ENCODE measurements at places on chromosomes 7 and 10. TPM values are rescaled to one million over a fixed set of nuclear protein-coding genes. Genes with fewer than 3 reads are reported as not detected.

CTAGE6 gene
- 0.18 TPM for total RNA-seq

GIMAP7 gene
- total RNA-seq: not detected

TEX36 gene
- total RNA-seq: not detected

DLG5 gene
- 12.7 TPM for total RNA-seq

KCNMA1 gene
- 25.6 TPM for total RNA-seq

- DNase-seq: peak; percentile 98
Measured at GRCh38 chr10:91613411-91614187, 19.3 kb downstream of the PPP1R3C start.

DNA sequence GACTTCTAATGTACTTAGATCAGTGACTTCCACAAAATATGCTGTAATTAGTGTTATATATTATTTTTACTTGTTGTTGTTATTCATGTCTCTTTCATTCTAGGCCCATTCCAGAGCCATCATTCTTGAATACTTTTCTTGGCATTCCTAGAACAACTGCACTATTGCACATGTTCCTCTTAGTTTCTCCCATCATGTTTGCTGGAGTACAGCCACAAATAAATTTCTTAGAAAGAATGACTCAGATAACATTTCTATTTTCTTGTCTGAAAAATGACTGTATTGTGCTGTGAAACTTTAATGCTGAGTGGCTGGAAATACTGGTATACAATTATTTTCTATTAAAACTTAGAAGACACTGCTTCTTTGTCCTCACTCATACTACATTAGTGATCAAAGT is 651.0 kb upstream of the STEAP1 start:
- DNase-seq: no peak

- no peak for DNase-seq
Measured at GRCh38 chr10:127197154-127197432, 702 bp upstream of the INSYN2A start.

DNA sequence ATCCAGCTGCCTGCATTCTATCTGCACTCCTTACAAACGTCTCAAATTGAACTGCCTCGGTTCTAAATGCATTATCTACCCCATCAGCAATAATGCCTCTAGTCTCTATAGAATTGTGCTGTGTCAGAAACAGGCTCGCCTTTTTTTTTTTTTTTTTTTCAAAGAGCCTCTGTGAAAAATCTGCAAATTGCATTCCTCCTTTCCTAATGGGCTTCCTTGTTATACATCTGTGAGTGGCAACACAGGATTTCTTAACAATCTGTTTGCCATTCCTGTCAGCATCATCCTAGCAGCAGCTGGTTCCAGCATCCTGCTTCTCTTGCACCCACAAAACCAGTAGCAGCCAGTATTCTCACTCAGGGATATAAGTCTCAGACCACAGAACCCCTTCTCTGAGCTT is 413.5 kb upstream of the SEMA3D start:
- DNase-seq: peak; percentile 20

DNA sequence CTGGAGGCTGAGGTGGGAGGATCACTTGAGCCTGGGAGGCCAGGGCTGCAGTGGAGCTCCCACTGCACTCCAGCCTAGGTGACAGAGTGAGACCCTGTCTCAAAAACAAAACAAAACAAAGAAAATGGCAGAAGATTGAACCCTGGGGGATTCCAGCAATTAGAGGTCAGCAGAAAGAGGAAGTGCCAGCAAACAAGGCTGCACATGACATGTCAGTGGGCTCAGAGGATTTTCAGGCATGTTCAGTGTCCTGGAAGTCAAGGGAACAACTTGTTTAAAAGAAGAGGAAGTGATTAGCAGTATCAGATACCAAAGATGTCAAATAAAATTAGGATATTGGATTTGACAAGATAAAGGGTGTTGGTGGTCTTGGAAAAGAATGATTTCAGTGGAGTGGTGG is 32.3 kb downstream of the RAB18 start:
- no peak for DNase-seq

- DNase-seq: no peak
Measured at GRCh38 chr10:105121743-105122142, 480.7 kb downstream of the SORCS3 start.

DNA sequence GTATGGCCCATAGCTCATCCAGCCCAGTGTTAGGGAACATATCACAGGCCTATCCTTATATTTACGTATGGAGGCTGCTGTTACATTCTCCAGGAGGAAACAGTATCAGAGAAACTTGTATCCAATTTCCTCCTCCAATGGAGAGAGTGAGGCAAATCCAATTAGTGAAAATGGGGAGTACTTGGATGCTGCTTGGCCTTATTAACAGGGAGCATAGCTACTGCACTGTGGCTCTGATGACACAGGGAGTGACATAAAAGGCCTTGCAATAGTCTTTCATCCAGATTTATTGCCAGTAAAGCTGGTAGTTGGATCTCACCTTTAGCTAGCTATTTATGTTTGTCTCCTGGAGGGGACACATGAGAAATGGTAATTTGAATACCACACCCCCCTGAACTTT is 313.2 kb upstream of the MTPN start:
- no peak for DNase-seq

All from IMR-90 (cell line).